ENCODE measurements at places on chromosomes 3 and 15.

DNA sequence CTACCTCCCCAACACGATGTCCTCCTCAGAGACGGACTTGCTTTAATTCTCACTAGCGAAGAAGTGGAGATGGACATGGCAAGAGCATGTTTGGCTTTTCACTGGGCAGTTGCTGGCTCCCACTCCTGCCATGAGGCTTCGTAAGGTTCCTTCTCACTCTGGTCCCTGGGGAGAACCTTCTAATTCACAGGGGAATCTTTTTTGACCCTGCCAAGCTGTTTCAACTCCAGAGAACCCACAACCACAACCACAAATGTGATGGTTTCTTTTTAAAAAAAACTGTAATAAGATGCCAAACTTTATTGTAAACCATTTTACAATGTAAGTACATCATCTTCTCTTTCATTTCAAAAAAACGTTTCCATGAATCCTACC is 1.6 kb upstream of the MUSTN1 start:
- no peak for DNase-seq

- no peak for DNase-seq
Observed at GRCh38 chr3:134722969-134723368, 72.1 kb upstream of the EPHB1 start.

GRCh38 chr3:83454353-83454752 is 1504.4 kb upstream of the CADM2 start:
- no peak for DNase-seq

DNA sequence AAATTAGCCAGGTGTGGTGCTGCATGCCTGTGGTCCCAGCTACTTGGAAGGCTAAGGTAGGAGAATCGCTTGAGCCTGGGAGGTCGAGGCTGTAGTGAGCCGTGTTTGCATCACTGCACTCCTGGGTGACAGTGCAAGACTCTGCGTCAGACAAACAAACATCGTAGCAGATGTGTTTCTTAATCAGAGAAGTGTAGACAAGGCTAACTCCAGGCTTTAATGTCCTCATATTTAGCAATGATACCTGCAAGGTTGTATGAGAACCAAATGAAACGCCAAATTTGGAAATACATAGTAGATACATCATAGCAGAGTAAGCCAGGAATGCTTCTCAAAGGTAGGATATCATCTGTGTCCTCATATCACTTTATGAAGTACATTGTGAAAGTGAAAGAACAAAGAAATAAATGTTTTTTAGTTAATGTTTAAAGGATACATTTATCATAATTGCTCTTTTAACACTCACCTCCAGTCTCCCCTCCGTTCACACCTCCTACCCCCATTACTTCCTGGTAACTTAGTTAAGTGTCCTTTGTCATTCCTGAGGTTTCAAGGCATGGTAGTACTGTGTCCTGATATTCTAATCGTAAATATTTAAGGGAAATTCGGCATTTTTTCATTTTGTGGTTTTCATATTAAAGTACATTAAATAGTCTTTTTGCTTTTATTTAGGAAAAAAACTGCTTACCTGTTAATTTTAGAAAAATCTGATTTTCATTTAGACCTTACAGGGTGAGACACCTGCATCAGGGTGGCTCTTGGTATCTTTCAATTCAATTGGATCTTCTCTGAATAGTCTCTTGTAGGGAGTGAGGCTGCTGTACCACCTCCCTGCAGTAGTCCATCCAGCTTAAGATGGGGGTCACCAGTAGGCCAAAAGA is 96.1 kb downstream of the OPA1 start:
- no peak for DNase-seq

DNA sequence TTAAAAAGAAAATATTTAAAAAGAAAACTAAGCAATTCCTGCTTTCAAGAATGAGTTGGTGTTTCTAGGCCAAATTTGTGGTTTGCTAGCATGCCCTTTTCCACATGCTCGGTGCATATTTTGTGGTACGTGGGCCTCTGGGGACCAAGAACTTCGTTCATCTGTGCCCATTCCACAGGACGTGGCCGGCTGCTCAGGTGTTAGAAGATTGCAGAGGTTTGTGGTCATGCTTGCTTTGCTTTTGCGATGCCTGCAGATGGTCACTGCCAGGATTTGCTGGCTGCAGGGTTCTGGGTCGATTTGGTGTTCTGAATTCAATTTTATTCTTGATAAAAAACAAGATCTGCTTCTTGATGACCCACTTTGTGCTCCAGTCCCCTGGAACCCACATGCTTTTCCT is 7.5 kb downstream of the PSTPIP1 start:
- no peak for DNase-seq

- DNase-seq: peak; percentile 65
Observed at GRCh38 chr3:159929171-159930141, 59.2 kb upstream of the IL12A start.

- no peak for DNase-seq
Observed at GRCh38 chr15:66849746-66850077, 147.7 kb downstream of the SMAD6 start.

DNA sequence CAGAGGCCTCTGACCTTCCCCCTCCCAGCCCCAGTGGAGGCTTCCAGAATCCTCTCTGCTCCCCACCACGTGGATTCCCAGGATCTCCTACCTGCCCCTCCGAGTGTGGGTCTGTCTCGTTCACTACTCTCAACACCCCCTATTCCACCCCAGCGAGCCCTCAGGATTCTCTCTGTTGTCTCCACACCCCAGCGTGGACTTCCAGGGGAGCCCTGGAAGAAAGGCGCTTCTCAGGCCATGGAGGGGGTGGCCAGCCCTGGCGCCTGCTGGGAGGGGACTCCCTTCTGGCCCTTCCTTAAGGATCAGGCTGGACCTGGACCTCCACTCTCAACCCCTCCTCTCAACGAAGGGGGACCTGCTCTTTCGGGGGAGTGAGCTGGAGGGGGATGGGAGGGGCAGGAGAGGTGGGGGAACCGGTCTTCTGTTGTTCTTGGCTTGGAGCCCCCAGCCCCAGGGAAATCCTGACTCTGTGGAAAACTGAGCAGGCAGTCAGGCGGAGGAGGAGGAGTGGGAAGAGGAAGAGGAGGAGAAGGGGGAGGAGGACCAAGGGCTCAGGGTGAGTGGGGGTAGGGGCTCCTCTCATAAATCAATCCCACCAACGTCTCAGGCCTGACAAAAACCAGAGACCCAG is 32.9 kb downstream of the EPHB3 start:
- no peak for DNase-seq

DNA sequence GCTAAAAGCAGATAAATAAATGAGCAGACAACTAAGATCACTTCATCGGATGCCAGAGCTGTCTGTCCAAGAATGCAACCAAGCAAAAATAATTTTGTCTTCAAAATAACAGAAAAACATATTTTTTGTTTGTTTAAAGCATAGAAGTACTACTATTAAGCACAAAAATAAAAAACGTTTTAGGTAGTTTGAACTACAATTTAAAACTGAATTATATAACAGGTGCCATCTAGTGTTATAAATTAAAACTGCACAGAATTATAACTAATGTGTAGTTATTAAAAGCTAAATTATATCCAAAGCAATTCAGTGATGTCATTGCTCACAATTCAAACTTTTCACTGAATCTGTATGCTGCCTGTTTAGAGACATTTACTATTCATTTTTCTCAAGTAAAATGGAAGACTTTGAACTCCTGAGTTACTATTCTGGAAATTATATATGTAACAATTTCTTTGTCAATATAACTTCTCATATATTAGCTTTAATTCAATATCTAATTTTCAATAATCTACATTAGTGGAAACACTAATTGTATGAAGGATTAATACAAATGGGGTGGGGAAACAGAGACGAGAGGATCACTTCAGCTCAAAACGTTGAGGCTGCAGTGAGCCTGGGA is 29.5 kb downstream of the LINS1 start:
- no peak for DNase-seq

GRCh38 chr15:99249270-99249841 is at the start of gene TTC23:
Gene TTC23 (minus strand): TSS chr15:99249581. CDS start chr15:99228712, 20,869 bp downstream.
- no peak for DNase-seq

GRCh38 chr3:36482880-36483279 is 102.6 kb downstream of the STAC start:
- DNase-seq: no peak

DNA sequence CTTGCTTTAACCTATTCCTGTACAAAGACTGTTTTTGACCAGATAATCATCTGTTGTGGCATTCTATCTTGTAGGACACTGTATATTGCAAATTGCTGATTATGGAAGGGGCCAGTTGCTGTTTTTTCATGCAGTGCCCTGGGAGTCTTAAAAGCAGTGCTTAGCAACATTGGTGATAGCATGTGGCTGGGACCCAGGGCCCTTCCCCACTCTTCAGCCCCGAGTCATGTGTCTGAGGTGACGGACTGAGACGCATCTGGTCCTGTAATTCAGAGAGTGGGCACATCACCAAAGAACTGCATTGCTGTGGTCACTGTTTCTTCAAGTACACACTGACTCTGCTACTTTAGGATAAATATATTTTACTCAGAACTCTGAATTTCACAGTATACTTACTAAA is 63.4 kb downstream of the SNRK start:
- DNase-seq: no peak

- no peak for DNase-seq
Observed at GRCh38 chr3:160027541-160028195, 39.0 kb downstream of the IL12A start.

- DNase-seq: peak; percentile 29
Observed at GRCh38 chr15:32908135-32908801, 190.5 kb downstream of the GREM1 start.

DNA sequence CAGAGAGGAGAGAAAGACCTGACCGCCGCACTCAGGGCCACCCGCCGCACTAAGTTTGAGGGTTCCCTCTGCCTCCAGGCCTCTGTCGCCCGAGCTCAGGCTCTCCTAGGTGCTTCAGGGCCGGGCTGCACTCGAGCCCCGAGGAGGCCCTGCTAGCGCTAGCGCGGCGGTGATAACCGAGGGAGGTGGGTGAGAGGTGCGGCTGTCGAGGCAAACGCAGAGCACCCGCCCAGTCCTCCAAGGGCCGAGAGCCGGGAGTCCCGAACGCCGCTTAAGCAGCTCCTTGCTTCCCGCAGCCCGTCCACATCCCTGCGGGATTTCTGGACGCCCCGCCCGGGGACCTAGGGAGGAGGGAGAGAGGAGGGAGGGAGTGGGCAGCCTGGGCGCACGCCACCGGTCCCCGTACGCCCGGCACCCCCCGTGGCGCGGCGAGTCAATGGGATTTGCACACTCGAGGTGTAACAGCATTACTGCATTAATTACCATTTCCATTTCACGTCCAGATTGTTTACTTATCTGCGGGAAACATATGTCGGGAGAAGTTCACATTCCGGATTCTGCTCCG is 6.8 kb downstream of the SOX14 start:
- DNase-seq: no peak

DNA sequence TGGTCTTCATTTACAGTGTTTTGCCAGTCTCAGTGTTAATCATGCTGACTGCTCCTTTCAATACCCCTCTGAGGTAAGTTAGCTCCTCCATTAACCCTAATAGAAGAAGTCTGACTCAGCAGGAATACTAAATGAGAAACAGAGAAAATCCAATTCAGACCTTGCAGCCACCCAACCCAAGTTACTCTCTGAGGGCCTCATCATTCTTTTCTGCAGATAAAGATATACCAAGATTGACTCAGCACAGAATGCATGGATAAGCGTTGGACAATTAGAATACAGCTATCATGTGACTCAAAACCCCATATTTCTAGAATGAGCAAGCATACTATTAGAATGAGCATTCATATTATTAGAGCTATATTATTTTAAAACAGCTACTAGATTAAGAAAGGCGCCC is 389.1 kb upstream of the SGO1 start:
- no peak for DNase-seq

DNA sequence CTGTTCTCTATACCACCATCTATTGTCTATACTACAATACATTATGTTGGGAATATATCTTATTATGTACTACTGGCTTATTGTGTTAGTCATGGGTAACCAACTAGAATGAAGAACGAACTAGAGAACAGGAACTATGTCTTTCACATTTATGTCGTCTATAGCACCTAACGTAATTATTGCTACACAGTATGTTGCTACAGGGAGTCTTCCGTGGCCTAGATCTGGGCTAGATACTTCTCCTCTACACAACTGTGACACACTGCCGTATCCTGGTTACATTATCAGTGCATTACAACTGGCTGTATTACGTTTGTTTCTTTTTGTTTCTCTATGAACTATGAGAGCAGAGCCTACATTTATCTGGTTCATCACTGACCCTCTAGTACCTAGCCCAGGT is 34.0 kb downstream of the SCG5 start:
- no peak for DNase-seq

Measured in CD4-positive, alpha-beta T cell treated with Interleukin-1 beta for 1 hour (primary cell).